ENCODE measurements at places on chromosomes 11 and 22.

- no peak for DNase-seq
Measured at GRCh38 chr22:17472932-17473331, 90.4 kb upstream of the SLC25A18 start.

GRCh38 chr22:29713156-29713727, 6.6 kb upstream of the CABP7 start:
- no peak for DNase-seq

DNA sequence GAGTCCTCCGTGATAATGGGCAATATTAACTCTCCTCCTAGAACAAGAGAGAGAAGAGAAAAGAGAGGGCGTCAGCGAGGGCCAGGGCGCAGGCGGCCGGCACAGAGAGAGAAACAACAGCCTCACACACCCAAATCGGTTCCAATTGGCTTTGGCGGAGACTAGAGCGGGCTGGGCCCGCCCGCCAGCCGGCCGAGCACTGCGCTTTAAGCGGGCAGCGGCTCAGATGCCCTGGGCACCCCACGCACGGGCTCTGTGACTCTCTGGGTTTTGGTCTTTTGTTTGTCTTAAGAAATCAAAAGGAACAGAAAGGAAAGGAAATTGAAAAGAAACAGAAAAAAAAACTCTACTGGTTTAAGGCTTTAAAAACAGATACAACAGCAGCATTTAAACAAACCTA, 17.0 kb downstream of the SLC22A12 start:
- DNase-seq, result no peak

DNA sequence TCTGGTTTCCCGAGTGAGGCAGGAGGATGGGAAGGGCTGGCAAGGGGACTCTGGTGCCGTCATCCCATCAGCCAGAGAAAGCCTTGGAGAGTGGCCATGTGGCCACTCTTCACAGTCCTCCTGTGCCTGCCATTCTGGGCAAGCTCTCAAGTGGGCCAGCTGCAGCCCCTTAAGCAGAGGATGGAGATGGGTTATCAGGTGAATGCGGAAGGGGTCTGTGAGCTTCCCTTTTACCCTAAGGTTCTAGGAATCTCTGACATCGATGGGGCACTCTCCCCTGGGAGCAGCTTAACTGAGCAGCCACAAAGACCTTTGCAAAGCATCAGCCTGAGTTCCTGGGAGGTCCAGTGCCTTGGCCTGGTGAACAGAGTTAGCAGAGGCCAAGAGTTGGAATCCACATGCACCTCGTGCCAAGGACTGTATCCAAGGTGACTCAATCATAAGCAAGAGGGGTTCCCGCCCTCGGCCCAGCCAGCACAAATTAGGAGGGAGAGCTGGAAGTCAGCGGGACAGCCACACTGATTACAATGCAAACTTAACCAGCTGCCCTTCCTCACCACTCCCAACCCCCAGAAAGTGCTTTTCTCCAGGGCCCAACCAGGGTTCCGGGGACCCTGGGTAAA, 193.6 kb downstream of the BUD13 start:
- DNase-seq, result peak; percentile 0

- DNase-seq, result no peak
Measured at GRCh38 chr11:12216041-12216451, 105.7 kb downstream of the MICAL2 start.

DNA sequence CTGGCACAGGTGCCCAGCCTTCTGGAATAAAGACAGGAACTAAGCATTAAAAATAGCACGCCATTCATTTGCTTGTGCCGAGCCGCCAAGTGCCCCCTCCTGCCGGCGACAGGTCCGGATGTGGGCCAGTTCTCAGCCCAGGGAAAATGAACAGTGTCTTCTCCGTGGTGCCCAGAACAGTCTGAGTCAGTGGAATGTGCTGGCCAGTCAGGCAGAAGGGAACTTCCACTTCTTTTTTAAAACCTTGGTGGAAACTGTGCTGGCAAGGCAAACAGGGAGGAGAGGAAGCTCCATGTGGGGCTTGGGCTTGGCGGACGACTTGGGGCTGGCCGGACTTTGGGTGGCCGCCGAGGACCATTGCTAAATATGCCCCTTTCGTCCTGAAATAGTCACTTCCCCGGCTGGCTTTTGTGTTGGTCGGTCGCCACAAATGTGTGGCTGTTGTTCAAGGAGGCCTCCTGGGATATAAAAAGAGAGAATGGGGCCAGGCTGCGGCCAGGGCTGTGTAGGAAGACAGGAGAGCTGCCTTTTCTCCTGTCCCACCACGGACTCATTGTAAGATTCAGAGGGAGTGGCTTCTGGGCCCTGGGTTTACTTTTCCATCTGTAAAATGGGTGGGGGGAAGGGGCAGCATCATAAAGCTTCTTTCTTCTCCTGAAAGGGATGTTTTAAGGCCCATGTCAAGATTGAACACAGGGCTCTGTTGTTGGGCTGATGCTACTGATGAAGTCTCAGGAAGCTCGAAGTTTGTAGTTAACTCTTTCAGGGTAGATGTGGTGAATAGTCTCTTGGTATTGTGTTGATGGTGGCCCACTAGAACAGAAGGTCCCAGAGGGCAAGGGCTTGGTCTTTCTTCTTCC, 101.0 kb downstream of the PTPRJ start:
- DNase-seq, result no peak

DNA sequence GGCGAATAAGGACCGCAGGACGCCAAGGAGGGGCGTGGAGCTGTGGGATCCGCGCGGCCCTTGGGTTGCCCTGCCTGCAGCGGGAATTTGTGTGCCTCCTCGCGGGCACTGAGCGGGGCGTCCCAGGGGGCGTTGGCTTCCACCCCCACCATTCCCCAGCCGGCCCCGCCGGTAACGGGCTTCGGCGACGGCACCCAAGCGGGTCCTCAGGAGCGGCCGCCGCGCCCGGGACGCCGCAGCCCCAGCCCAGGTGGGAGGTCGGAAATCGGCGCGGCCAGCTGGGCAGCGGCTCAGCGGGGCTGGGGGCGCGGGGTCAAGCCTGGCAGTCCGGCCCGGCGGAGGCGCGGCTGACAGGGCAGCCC, 320 bp downstream of the CLTCL1 start:
- DNase-seq, result no peak

DNA sequence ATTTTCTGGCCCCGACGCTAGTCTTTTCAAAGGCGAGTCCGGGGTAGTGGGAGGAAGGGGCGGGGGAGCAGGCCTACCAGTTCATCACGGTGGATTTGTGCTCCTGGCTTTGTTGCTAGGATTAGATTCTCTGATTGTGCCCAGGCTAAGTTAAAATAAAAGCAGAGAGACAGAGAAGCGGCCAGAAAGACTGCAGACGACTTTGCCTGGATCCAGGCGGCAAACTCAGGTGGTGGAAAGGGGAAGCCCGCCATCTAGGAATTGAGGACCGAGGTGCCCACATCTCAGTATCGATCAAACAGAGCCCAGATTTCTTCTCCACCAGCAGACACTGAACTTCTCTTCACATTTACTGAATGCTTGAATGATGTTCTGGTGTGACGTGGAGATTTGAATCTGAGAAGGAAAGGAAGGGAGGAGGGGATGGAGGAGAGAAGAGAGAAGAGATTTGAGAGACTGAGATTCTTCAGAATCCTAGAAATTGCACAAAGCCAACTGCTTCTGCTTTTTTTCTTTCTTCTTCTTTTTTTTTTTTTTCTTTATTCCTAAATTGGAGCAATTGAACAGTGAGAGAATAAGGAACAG, 2.7 kb downstream of the FAT3 start:
- DNase-seq, result no peak

DNA sequence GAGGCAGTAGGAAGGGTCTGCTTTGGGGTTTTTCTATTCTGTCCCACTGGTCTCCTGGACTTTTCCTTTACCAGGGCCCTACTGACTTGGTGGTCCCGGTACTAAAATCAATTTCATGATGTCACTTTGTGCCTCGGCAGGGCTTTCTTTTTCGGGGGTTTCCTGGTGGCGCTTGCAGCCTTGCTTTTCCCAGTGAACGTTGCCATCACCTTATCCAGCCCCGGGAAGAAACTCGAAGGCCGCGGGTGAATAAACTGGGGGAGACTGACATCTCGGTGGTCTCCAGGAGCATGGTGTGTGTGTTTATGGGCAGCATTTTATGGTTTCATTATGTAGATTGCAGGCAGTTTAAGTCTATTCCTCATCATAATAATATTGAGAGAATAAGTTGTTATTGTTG, 84.4 kb downstream of the KCNQ1 start:
- DNase-seq, result no peak

DNA sequence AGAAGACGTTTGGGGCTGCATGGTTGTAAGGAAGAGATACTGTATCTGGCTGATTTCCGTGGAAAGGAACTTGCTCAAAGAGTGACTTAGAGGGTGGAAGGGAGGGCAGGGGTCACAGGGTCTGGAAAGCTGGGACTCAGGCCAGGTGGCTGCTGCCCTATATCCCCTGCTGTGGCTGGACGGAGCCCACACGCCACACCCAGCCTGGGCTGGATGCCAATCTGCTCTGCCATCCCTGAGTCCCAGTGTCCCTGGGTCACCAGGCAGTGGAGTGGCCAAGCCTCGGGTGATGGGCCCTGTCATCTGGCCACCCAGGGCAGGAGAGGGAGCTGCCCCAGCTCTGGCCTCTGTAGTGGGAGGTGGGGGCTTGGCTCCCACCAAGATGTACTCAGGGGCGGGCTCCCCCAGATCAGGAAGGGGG, 26.5 kb upstream of the KRTAP5-7 start:
- no peak for DNase-seq

GRCh38 chr11:118007040-118007439, 20.8 kb downstream of the IL10RA start:
- no peak for DNase-seq

DNA sequence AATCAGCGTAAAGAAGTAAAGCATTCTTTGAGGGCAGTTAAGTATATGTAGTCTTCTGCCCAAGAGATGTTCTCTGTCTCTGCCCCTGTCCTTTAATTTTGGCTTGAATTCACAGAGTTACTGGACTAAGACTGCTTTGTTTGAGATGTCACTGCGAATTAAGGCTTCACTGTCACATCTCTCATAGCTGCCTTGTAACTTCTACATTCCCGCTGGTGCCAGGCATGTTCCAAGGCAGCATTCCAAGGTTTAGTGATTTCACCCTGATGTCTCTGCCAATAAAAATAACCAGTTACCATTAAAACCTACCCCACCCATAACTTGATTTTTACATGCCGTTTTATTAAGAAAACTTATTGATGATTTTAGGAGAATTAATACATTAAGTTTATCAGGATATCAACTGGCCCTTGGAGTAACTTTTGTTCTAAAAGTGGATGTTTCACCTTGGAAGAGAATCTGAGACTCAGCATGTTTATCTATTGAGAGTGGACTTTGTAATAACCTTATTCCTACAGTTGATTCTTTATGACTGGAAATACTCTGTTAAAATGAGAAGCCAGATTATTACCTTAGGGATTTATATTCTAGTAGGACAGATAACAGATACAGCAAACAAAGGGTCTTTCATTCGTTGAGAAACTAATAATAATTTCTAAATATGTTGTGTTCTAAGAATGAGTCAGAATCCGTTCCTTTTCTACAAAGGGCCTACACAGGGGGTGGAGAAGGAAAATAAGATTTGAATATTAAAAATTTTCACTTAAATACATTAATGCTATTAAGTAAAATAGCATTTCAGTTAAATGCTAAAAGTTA, 110.2 kb downstream of the UVRAG start:
- no peak for DNase-seq

- no peak for DNase-seq
Measured at GRCh38 chr22:40423882-40424640, 53.7 kb downstream of the SGSM3 start.

DNA sequence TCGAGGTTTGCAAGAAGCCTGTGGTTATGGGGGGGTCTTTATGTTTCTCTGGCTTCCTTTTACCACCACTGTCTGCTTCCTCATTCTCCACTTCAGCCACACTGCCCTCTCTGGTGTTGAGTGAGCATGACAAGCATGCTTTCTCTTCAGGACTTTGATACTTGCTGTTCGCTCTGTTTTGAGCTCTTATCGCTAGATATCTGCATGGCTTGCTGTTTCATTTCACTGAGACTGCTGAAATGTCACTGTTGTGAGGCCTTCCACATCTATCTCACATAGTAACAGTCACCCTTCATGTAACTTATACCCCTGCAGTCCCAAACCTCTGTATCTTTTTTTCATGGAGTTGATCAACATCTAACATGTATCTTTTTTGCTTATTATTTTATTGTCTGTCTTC, 59.8 kb downstream of the TMEM135 start:
- no peak for DNase-seq

DNA sequence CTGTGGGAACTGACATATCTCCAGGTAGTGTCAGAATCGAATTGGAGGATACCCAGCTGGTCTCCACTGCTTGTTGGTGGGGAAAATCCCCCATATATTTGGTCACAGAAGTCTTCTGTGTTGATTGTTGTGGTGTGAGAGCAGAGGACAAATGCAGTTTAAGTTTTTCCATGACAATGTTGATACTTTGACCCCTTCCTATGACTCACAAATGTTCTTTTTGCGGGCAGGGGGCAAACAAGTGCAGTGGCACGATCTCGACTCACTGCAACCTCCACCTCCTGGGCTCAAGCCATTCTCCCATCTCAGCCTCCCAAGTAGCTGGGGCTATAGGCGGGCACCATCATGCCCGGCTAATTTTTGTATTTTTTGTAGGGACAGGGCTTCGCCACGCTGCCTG, 7.4 kb upstream of the PATL1 start:
- no peak for DNase-seq

DNA sequence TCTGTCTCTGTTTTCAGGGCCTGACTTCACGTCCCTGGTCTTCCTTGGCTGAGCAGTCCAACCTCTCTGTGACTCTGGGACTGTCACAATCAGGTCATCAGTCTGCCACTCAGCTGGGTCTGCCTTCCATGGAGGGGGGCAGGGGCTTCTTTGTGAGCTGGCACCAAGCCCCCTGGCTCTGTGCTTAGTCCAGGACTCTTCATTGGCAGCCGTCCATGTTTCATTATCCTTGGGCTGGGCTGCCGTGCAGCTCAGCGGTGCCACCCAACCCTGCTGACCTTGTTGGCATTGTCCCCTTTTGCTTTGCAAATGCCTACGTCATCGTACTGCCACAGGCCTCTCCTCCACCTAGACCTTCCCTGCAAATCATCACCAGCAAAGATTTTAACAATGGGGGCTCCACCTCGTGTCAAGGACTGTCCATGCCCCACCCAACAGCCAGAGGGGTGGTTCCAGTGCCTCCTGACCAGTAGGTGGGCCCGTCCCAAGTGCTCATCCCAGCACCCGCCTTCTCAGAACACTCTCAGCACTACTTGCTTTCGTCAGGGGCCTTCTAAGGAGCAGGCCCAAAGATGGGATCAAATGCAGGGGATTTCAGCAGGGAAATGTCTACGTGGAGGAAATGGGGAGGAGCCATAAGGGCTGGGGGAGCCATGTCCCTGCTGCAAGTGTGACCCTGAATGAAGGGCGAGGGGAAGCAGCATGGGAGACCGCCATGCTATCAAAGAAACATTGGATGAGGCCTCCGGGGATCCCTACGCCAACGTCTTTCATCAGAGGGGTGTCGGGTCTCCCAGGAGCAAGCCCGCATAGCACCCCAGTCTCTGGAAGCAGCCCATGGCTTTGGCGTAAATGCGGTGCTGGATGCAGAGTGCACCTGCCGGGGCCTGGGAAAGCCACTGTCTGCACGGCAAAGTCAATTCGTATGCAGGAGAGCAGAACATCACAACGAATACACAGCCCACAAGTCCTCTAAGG, 18.2 kb downstream of the KRTAP5-6 start:
- no peak for DNase-seq

- no peak for DNase-seq
Measured at GRCh38 chr11:46465683-46466082, 74.1 kb upstream of the CHRM4 start.

- DNase-seq, result no peak
Measured at GRCh38 chr22:24685531-24686190, 82.7 kb downstream of the GGT1 start.
